ENCODE measurements at places on chromosomes 6 and 20.

- DNase-seq, result no peak
These were observed 41.3 kb upstream of the GMPR start for GRCh38 chr6:16196984-16197546.

- peak; percentile 30 for DNase-seq
These were observed 5.5 kb upstream of the CHRNA4 start for GRCh38 chr20:63366390-63367365.

DNA sequence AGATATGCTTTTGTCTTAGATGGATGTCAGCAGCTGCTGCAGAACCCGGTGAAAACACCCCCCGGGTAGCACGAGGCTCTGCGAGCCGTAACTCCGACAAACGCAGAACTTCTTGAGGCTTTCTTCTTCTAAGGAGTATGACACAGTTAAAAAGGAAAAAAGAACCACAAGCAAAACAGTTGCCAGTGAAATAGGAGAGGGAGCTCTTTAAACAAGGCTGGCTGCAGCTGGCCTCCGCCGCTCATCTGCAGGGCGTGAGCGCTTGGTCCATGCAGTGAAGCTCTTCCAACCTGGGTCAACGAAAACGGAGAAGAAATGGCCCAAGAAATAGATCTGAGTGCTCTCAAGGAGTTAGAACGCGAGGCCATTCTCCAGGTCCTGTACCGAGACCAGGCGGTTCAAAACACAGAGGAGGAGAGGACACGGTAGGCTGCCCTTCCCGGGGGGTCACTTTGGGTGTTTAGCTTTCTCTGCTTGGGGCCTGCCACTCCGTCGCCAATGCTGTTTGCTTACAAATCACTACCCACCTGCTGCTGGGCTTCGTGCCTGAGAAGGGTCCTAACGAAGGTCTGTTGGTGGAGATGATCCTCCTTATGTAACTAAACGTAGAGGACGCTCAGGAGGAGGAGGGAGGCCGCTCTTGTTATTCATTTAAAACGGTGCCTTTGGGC is 13.2 kb downstream of the SYTL3 start:
- DNase-seq, result peak; percentile 80

GRCh38 chr20:21391185-21391971 is 5.9 kb downstream of the NKX2-4 start:
- DNase-seq, result no peak

GRCh38 chr20:19501476-19502115 is 256.5 kb upstream of the RIN2 start:
- DNase-seq, result no peak

DNA sequence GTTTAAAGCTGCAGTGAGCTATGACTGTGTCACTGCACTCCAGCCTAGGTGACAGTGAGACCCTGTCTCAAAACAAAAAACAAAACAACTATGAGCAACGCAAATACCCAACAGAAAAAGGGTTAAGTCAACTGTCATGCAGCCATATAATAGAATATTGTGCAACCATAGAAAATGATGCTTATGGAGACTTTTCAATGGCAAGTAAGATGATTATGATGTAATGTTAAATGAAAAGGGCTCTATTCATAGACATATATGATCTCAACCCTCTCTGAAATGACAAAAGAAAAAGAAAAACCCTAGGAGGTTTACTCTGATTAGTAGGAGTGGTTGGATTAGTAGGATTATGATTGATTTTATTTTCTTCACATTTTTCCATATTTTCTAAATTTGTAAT is 41.3 kb upstream of the TBC1D7 start:
- no peak for DNase-seq

DNA sequence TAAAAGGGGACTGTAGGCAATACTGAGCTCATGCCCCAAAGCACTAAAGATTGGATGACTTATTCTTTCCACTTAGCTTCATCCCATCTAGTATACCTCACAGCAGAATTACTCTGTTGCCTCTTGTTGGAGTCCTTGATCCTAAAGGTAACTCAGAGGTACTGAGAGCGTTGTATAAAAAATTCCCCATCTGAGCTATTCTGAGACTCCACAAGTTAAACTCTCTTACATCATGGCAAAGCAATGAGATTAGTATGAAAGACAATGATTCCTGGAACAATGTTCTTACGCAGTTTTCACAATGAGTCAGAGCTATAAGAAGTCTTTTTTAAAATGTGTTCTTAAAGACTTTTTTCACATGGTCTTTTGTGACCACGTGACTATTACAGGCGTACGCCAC is 370.1 kb downstream of the ADGRB3 start:
- no peak for DNase-seq

GRCh38 chr20:21920211-21920610 is 214.7 kb downstream of the PAX1 start:
- no peak for DNase-seq

DNA sequence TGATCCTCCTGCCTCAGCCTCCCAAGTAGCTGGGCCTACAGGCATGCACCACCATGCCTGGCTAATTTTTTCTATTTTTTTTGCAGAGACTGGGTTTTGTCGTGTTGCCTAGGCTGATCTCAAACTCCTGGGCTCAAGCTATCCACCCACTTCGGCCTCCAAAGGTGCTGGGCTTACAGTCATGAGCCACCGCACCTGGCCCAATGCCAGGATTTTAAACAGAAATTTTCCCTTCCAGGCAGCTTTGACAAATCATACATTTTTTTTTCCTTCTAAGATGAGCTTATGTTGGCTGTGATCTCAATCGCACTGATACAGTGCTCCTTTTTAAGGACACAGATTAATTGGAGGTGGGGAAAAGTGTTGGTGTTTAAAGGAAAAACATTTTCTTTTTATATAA is 73.2 kb upstream of the CD2AP start:
- DNase-seq, result no peak

DNA sequence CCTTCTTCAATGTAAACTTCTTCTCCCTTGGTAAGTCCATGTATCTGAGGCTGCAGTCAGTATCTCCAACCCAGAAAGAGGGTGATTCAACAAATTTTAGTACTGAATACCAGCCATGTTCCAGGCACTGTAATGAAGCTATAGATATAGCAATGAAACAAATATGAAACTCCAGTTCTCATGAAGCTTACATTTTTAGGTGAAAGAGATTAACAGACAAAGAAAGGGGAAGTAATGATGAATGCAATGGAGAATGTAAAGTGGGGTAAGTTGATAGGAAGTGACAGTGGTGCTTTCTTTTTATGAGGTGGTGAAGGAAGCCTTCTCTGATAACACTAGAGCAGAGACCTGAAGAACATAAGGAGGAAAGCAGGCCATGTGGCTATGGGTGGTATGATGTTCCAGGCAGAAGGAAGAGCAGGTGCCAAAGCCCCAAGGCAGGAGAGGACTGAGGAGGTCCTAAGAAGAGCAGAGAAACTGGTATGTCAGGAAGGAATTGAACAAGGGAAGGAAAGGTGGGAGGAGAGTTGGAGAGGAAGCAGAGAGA is 143.6 kb downstream of the TFAP2B start:
- DNase-seq, result no peak

DNA sequence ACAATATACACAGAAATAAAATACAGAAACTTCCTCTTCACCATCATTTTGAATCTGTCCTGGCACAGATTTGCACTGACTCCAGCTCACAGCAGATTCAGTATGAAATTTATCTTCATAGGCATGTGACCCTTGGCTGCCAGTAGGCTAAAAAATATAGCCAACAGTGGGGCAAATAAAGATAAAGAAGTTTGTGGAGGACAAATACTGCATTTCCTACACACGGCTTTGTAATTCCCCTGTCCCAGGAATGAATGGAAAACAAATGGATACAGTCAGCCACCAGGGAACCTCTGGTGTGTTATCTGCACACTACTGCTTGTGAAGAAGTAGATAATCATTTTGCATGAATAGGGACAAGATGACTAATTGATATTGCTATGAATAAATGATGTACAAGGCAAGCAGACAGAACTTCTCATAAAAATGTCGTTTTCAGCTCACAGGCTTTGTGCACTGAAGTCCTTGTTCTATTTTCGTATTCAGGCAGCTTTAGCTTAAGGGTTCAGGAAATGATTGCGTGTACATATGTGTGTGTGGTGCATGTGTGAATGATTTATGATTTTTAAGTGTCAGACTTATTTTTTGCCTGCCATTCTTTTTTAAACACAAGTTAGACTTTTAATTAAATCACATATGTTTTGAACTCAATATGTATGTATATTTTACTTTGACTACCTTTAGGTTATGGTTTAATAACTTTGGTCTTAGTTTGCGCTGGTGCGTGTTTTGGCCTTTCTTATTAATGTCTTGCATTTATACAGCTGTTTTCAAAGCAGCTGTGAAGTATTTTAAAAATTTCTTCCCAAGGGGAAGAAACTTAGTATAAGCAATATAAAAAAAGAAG is 543.8 kb upstream of the JAG1 start:
- no peak for DNase-seq

DNA sequence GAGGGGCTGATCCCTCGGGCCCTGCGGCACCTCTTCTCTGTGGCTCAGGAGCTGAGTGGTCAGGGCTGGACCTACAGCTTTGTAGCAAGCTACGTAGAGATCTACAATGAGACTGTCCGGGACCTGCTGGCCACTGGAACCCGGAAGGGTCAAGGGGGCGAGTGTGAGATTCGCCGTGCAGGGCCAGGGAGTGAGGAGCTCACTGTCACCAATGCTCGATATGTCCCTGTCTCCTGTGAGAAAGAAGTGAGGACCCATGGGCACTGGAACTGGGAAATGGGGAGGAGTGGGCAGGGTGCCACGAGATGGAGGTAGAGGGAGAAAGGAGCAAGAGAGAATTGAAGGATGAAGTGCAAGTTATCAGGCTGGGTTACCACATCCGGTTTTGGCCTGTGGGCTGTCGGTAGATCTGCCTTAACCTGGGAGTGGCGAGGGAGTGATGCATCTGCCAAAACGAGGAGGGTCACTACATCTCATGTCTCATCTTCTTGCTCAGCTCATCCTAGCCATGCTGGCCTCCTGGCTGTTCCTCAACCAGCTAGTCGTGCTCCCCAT is 5.4 kb upstream of the PHF1 start:
- no peak for DNase-seq

DNA sequence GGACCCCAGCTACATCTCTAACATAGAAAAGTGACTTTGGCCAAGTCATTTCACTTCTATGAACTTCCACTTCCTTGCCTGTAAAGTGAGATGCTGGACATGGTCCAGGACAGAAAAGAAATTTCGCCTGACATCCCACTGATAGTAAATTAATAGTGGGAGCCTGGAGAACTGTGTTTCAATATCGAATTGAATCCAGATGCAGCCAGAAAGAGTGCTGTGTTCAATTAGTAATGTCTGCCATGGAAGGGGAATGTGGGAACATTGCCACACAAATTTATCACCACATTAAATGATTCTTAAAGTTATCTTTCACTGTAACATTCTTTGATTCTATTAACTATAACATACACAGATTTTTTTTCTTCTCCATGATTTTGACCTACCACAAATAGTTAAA is 255.0 kb downstream of the HACE1 start:
- DNase-seq, result no peak

DNA sequence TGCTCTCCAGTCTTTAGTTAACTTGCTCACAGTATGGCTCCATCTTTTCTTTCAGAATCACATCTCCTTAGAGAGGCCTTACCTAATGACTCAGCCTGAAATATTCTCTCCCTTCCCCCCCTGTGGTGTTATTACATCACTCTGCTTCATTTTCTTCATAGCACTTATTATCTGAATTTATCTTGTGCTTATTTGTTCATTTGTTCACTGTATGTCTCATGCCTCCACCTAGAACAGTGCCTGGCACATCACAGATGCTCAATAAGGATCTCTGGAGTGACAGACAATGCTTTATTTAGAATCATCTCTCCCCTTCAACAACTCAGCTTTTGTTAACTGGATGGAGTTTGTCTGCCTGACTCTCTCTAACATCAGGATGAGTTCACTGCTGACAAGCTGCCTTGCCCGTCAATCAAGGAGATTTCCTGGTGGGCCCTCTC is 96.6 kb upstream of the MAN1A1 start:
- no peak for DNase-seq

DNA sequence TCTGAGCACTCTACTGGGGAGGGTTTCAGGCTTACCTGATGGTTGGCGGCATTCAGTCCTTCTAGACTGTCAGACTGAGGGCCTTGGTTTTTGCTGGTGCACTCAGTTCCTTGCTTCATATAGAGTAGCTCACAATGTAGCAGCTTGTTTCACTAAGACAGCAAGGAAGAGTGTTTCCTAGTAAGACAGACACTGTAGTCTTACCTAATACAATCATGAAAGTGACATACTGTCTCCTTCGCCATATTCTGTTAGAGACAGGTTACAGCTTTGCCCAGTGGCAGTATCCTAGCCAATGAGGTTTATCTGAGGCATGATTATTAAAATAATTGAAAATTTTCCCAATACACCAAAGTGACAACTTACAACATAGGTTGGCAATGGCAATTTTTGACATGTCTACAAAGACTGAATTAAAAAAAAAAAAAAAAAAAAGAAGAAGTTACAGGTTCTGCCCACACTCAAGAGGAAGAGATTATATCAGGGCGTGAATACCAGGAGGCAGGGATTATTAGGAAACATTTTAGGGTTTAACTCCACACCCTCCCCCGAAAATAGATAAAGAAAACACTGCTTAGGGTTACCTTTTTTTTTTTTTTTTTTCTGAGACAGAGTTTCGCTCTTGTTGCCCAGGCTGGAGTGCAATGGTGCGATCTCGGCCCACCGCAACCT is 66.8 kb downstream of the SCAND1 start:
- no peak for DNase-seq

DNA sequence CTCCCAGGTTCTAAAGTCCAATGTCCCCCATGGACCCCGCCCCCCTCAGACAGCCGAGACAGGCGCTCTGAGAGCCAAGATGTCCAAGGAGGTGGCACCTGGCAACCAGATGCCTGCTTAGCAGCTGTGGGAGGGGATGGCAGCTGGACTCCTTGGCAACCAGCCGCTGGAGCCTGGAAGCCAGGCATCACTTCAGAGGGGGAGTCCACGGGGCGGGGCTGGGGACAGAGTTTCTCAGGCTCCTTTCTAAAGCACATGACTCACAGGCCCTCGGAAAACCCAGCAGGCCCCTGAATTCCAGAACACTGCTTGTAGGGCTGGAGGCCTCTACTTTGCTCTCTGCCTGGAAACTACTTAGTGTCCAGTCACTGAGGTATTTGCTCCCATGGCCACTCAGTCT is 51.5 kb downstream of the PREX1 start:
- DNase-seq, result no peak

GRCh38 chr20:51526106-51526470 is 16.4 kb downstream of the NFATC2 start:
- DNase-seq, result no peak

- DNase-seq, result no peak
These were observed 35.4 kb downstream of the CEP250 start for GRCh38 chr20:35490736-35491181.

GRCh38 chr6:42403421-42403820 is 48.3 kb downstream of the TRERF1 start:
- no peak for DNase-seq

GRCh38 chr6:114007516-114007915 is 36.6 kb upstream of the HDAC2 start:
- DNase-seq, result no peak

GRCh38 chr6:53651205-53651763 is 14.3 kb downstream of the KLHL31 start:
- peak; percentile 75 for DNase-seq

DNA sequence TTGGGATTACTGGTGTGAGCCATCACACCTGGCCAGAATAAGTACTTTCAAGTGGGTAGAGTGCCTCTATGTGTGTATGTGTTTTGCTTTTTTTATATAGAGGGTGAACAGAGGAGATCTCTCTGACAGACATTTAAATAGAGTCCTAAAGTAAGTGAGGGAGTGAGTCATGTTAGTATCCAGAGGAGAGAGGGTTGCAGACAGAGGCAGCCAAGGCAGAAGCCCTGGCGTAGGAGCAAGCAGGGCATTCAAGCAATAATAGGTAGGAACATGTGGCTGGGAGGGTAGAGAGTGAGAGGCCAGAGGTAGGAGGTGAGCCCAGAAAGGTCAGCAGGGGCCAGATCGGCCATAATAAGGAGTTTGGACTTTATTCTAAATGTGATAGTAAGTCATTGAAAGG is 48.9 kb downstream of the PHF20 start:
- no peak for DNase-seq
